ENCODE measurements at places on chromosomes 2 and 18.

DNA sequence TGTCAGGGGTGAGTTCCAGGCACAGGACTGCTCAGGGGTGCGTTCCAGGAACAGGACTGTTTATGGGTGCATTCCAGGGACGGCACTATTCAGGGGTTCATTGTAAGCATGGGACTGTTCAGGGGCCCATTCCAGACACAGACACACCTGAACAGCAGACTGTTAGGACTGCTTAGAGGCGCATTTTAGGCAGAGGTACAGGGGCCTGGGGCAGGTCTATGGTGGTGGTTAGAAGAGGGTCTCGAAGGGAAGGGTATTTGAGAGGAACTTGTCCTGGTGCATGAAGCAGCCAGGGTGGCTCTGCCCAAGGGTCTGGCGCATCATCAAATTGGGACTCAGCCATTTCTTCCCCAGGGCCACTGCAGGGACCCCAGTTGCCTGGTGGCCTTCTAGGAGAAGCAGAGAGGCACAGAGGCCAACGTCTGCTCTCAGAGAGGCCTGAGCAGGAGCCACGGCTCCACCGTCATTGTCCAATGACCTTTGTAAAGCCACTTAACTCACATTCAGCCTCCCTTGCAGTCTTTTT, 14.8 kb upstream of the MLPH start:
- no peak for DNase-seq

DNA sequence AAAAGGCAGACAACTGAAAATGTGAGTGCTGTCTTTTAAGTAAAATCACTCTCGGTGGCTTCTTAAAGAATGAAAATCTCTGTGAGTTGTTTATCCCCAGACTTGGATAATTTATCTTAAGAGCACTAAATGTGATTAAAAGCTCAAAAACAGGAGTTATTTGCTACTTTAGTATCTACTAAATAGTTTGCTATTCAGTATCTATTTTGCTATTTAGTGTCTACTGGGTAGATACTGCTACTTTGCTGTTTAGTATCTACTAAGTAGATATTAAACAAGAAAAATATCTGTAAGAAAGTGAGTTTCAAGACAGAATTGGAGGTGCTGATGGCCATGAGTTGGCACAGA, 1.4 kb upstream of the KCNG3 start:
- DNase-seq, result no peak

- DNase-seq, result no peak
Observed at GRCh38 chr18:8976606-8977005, 125.9 kb upstream of the NDUFV2 start.

DNA sequence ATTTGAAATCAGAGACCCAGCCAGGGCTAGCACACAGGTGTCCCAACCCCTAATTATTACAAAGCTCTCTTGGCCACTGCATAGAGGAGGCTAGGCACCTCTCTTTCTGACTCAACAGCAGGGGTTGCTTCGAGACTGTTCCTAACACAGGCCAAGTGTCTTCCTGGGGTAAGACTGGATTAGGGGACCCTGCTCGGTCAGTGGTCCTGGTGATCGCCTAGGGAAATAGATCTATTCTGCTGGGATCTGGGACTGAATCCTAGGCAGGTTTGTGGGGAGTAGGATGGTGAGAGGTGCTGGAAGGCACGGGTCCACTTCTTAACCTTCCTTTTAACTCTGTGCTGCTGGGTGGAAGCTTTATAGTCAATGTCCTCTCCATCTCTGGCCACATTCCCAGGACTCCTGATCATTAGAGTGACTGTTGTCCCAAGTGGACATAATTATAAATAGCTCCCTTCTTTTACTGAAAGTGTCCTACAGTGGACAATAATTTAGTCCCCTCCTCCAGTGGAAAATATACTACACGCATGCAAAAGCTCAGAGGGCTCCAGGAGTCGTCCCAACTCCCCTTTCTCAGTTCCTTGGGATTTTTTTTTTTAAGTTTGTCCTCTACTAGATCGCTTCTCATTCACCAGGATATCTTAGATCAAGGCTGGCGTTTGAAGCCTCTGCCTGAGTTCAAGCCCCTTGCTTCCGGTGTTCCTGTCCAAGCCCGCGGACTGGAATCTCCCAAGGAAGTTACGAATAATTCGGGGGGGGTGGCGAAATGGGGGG, 1.3 kb upstream of the TRIB2 start:
- DNase-seq, result no peak

DNA sequence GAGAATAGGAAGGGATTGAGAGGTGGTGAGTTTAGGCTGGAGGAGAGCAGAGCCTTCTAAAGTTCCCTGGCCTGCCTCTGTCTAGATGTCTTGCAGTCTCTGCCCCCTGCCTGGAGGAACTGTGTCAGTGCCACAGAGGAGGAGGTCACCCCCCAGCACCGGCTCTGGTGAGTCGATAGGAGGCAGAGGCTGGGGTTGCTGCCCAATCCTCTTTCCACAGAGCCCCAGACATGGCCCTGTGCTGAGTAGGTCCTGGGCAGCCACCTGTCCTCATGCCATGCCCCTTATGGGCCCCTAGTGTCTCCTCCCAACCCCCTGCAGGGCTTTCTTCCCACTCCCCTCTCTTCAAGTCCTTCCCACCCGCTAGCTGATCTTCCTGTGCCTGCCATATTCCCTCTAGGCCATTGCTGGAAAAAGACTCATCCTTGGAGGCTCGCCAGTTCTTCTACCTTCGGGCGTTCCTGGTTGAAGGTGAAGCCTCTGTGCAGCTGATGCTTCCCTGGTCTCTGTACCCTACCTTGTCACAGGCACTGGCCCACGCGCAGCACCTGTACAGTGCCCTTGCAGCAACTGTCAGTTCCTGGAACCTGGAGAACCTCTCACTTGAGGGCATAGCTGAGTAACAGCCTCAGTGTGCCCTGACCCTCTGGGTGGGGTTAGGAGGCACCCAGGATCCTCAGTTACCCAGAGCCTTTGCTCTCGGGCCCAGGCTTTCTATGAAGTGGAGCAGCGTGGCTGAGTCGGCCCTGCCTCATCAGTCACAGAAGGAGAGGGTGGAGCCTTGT, 13.2 kb upstream of the SLC4A3 start:
- DNase-seq, result no peak

DNA sequence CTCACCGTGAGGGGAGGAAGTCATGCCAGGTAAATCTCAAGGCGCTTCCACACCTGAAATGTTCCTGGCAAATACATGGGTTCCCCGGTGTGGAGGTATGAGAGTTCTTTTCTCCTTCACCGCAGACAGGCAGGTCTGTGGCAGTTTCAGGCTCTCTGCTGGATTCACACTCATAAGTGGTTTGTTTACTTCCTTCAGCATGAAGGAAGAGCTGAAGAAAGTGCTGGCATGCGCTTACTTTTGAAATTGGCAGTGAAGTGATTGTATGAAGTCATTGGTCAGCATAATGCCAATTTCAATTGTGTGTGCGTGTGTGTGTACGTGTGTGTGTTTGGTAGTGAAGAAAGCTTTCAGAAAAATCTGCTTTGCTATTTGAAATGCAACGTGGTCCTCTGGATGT, 43.4 kb downstream of the RNF144A start:
- peak; percentile 9 for DNase-seq

DNA sequence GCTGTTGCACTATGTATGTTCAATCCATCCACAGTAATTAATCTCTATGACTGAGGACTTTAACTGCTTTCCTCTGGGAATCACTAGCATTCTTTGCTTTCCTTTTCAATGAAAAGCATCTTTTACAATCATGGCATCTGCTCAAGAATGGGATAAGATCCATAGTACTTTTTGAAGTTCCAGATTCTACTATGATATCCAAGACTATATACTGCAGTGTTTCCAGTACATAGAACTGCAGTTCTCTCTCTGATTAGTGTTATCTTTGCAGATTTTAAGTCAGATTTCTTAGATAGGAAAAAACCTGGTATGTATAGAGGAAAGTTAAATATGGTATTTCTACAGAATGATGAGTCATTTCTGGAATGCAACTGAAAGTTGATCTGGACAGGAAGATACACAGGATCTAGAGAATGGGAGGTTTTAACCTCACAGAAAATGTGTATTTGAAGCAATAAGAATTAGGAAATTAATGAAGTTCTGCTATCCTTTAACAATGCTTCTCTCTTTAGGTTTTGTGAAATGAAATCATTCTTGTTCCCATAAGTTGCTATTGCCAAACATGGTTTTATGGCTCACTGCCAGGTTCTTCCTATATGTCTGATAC, 670.7 kb downstream of the ERBB4 start:
- DNase-seq, result peak; percentile 12

DNA sequence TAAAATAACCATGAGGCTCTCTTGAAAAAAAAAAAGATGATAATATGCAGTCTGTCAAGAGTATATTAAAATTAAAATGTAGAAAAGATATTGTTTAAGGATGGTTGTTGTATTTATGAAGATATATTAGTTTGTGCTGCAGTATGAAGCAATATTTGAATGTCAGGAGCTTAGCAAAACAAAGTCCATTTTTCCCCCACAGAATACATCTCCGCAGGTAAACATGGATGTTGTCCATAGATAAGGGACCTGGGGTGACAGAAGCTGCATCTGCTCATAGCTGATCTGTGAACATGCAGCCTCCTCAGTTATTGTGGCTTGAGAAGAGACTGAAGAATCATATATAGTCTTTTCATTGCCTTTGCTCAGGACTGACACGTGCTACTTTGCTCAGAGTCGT, 366.1 kb upstream of the MMADHC start:
- DNase-seq, result no peak

DNA sequence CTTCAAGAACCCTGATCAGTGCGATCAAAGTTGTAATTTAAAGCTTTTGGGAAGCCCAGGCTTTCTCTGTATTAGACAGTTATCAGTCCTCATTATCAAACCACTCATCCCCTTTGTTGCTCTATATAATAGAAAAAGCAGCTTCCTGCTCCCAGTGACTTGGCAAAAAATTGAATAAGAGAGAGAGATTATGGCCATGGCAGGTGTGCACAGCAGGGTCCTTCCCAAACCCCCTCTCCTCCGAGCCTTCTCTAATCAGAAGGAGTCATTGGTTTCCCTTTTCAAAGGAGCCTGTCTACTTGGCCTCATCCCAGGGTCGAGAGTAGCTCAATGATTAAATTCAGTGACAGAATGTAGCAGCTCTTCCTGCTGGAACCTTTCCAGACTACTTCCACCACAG, 81.5 kb downstream of the SEMA4F start:
- no peak for DNase-seq

GRCh38 chr18:79765491-79766245, 32.1 kb upstream of the KCNG2 start:
- DNase-seq, result no peak

DNA sequence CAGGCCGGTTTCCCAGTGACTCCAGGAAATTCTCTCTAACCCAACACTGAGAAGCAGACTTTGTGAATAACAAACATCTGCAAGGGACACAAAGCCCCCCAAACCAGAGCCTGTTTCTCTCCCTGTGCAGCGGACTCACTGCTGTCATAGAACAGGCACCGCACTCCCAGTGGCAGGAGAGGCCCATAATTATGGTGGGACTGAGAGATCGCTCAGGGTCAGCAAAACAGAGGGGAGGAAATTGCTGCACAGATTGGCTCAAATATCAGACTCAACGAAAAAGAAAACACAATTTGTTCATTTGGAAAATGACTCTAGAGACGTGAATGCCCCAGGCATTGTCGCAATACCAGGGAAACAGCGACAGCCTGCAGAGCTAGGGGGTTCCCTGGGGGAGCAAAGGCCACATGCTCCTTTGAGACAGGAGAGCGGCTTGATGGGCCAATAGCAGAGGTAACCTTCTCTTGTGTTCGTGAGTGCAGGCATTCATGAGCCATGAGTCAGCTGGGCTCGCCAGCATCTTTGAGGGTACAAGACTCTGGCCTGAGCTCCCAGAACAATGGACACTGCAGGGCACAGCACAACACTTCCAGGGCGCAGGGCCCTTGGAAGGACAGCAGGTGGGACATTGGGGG, 143.3 kb upstream of the KLHL29 start:
- no peak for DNase-seq

- no peak for DNase-seq
Observed at GRCh38 chr2:145524836-145525235, 1004.9 kb upstream of the ZEB2 start.

DNA sequence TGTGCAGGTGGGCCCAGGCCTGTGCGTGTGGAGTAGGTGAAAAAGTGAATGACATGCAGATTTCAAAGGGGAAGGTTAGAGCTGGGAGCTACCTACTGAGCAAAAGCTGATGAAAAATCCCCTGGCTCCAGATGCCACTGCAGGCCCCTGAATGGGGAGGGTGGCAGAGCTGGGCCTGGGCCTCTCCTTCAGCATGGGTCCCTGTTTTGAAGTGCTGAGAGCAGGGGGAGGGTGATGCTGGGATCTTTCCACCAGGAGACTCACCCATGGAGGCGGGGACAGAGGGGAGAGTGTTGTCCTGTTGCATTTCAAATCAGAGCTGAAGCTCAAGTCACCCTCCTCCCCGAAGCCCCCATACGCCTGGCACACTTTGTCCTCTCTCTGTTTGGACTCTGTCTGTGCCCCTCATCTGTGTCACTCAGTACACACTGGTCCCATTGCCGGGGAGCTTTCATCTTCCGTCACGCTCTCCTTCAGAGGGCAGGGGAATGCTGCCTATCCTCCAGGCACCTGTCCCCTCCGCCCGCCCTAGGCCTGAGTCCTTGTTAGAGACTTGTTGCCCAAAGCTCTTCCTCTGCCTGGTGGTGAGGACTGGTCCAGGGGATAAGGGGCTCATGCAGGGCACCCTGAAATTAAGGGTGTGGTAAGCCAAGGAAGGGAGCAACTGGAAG, 206.6 kb downstream of the HAUS1 start:
- no peak for DNase-seq
